A549 treated with AZD2906 at 1 μM for 4 hours (cell line): ENCODE measurements at places on chromosomes 12 and 14. TPM values are rescaled to one million over a fixed set of nuclear protein-coding genes. Genes with fewer than 3 reads are reported as not detected.

DPY19L2 gene
- total RNA-seq, result 1.1 to 2.2 TPM (median 1.3 TPM) in 5 replicates

CLEC1A gene
- total RNA-seq, result not detected in 5 replicates

VRTN gene
- total RNA-seq, result 0.02 to 0.03 TPM in 2 of 5 replicates, not detected in the others

GZMH gene
- total RNA-seq, result not detected in 5 replicates

DIO2 gene
- total RNA-seq, result 1.5 to 2.5 TPM (median 1.7 TPM) in 5 replicates

RNF212B gene
- not detected in 5 replicates for total RNA-seq
